ENCODE measurements at places on chromosomes 13 and 19. TPM values are rescaled to one million over a fixed set of nuclear protein-coding genes. Genes with fewer than 3 reads are reported as not detected.

LSR gene
- 51.3 TPM for polyA plus RNA-seq

CRB3 gene
- 6.1 TPM for polyA plus RNA-seq

CYP4F11 gene
- 2.4 TPM for polyA plus RNA-seq

SIX5 gene
- polyA plus RNA-seq, result 1.3 TPM

LYPD5 gene
- polyA plus RNA-seq, result 8.8 TPM

Data from keratinocyte (primary cell).